ENCODE measurements at places on chromosomes 1 and 21.

DNA sequence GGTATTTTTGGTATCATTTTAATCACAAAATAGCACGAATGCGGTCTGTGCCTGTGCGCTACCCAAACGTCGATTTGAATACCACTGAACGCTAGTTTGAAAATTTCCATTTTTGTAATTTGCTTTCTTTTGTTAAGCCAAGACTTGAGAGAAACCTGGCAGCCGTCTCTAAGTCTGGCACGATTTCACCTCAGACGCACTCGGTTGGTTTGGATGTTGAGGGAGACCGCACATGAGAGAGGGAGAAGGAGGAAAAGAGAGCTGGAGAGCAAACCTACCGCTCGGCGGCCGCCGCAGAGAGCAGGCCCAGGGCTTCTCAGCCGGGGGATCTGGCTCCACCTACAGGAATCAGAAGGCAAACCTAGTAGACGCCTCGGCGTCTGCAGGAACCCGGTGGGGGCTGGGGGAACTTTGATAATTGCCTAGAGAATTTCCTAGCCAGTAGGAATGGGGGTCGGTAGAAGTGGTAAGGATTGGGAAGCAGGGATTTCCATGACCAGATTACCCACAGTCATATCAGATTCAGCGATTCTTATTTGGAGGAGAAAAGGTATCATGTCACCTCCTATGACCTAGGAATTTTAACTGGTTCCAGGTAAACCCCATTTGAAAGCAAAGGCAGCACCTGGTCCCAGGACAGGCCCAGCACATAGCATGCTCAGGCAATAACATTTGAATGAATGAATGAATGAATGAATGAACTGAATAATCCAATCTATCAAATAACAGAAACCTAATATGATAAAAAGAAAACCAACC is 83.2 kb downstream of the TM2D1 start:
- peak; percentile 48 for DNase-seq

- no peak for DNase-seq
Observed at GRCh38 chr1:235205687-235206086, 44.6 kb upstream of the RBM34 start.

GRCh38 chr1:112533029-112533428 is 24.3 kb downstream of the WNT2B start:
- DNase-seq = no peak

GRCh38 chr1:18951416-18951815 is 5.1 kb downstream of the IFFO2 start:
- no peak for DNase-seq

- no peak for DNase-seq
Observed at GRCh38 chr1:88973520-88974137, 18.8 kb downstream of the KYAT3 start.

DNA sequence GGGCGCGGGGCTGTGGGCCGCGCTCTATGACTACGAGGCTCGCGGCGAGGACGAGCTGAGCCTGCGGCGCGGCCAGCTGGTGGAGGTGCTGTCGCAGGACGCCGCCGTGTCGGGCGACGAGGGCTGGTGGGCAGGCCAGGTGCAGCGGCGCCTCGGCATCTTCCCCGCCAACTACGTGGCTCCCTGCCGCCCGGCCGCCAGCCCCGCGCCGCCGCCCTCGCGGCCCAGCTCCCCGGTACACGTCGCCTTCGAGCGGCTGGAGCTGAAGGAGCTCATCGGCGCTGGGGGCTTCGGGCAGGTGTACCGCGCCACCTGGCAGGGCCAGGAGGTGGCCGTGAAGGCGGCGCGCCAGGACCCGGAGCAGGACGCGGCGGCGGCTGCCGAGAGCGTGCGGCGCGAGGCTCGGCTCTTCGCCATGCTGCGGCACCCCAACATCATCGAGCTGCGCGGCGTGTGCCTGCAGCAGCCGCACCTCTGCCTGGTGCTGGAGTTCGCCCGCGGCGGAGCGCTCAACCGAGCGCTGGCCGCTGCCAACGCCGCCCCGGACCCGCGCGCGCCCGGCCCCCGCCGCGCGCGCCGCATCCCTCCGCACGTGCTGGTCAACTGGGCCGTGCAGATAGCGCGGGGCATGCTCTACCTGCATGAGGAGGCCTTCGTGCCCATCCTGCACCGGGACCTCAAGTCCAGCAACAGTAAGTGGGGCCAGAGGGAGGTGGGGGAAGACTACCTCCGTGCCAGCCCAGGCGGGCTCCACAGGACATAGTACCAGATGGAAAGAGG is 808 bp downstream of the MAP3K21 start:
- no peak for DNase-seq

- no peak for DNase-seq
Observed at GRCh38 chr1:226679262-226679661, 59.8 kb downstream of the ITPKB start.

- DNase-seq = peak; percentile 58
Observed at GRCh38 chr1:240474133-240474614, 137.8 kb downstream of the GREM2 start.

DNA sequence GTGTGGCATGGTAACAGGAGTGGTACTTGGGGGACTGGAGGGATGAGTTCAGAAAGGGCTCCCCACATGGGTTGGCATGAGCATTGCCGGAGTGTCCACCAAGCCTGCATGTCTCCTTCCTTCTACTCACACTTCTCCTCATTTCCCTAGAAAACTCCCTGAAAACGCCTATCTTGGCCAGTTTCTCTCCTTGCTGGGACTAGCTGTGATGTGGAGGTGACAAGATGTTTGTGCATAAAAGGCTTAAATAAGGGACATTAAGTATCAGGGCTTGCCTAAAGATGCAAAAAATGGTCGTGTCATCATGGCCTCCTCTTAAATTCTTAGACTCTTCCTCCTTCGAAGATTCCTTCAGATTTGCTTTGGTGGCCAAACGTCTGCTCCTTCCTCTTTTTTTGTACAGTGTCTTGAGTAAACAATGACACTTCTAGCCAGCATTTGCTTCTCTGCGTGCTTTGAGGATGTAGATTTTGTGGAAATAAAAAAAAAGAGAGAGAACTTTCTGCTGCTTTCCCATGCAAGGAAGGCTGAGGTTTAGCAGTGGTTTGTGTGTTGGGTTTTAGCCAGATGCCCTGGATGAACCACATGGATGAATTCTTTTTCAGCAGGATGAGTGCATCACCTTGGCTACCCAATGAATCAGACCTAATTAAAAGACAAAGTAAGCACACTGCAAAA is 239.1 kb upstream of the IRF2BP2 start:
- peak; percentile 58 for DNase-seq

GRCh38 chr1:86703696-86704457 is 499 bp upstream of the SH3GLB1 start:
- no peak for DNase-seq

DNA sequence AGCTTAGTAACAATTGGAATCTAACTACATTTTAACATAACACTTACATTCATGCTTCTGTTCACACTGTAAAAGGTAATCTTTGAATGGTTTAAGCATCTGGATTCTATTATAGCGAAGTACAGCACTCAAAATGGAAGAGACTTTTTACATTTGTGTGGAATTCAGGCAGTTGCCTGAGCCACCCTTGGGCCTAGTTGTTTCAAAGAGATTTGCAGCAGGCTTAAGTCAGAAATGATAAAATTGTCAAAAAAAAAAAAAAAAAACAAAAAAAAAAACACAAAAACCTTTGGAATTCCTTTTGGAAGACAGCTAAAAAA is 199.9 kb downstream of the LYPLAL1 start:
- DNase-seq = no peak

- DNase-seq = no peak
Observed at GRCh38 chr1:234325878-234326496, 47.3 kb upstream of the COA6 start.

- DNase-seq = no peak
Observed at GRCh38 chr1:229372251-229372650, 29.4 kb upstream of the CCSAP start.

DNA sequence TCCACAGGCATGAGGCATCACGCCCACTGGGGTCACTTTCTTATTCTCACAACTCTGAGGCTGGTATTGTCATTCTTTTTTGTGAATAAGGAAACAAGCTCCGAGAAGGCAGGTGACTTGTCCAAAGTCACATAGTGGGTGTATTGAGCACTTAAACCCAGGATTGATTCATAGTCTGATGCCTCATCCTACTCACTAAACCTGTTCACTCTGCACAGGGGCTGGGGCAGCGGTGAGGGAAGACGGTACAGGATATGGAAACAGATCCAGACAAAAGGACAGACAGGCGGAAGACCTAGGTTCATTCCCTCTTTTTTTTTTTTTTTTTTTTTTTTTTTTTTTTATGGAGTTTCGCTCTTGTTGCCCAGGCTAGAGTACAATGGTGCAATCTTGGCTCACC is 56.6 kb downstream of the NKAIN1 start:
- no peak for DNase-seq

DNA sequence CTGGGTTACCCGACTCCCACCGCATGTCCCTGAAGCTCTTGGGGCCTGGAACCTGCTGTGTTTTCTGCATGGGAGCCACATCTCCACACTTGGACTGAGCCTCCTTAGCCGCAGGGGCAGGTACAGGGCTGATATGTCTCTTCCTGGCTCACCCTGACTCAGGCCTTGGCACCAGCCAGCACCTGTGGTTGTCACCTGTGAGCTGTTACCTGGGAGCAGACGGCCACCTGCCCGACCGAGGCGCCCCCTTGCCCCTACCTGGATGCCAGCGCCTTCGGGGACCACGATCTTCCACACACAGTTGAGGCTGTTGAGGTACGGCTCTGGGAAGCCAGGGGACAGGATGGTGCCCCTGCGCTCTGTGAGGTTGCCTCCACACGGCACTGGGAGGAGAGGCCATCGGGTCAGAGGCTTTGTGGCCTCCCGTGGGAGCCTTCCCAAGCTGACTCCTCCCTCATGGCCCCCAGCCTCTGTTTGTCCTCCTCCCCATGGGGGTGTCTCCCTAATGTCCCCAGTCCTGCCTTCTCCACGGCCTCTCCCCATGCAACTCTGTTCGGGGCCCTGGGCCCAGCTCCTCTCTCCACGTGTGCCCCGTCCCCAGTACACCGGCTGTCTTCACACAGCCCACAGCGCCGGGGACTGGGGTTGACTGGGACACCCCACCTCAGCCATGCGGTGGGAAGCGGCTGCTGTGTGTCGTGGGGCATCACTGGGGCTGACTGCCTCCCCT is 152.0 kb downstream of the ZSCAN20 start:
- DNase-seq = no peak

DNA sequence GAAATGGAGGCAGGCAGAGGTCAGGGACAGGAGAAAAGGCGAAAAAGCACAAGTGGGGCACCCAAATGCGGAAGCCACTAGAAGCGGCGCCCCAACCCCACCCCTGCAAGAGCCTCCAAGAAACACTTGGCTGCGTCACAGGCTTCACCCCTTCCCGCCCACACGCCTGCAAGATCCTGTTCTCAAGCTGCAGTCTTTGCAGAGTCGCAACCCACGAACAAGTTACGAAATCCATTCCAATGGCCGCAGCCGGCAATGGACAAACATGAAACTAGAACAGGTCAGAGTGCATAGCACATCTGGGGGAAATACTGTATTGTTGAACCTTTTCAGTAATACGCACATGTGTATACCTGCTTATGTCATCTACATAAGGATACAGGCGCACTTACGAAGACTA is 103.6 kb downstream of the PSMG1 start:
- DNase-seq = no peak

GRCh38 chr1:157132616-157133167 is 5.5 kb downstream of the ETV3 start:
- DNase-seq = no peak

GRCh38 chr1:39411526-39412478 is 79.6 kb upstream of the BMP8A start:
- DNase-seq = no peak

GRCh38 chr1:97524211-97524610 is 396.6 kb downstream of the DPYD start:
- peak; percentile 7 for DNase-seq

- peak; percentile 28 for DNase-seq
Observed at GRCh38 chr1:59505596-59506028, 208.7 kb downstream of the FGGY start.

GRCh38 chr21:44349847-44350772 is 3.3 kb upstream of the TRPM2 start:
- DNase-seq = no peak

DNA sequence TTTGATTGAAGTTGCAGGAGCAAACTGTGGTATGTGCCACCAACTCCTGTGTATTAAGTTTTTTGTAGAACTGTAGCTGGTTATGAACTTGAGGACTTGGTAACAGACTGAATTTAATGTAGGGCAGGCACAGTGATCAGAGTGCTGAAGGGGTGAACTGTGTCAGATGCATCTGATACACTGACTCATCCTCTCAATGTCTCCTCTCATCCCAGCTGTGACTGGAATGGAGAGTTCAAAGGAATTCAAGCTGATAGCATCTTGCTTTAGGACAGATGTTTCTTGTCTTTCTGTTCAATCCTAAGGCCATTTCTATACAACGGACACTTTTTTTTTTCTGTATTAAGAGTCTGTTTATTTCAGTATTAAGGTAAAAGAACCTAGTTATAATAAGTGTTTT is 25.0 kb upstream of the GBP1 start:
- no peak for DNase-seq

- no peak for DNase-seq
Observed at GRCh38 chr1:153346077-153346723, 2.4 kb downstream of the PGLYRP4 start.

GRCh38 chr1:80847904-80848303 is 952.8 kb upstream of the ADGRL2 start:
- DNase-seq = no peak

DNA sequence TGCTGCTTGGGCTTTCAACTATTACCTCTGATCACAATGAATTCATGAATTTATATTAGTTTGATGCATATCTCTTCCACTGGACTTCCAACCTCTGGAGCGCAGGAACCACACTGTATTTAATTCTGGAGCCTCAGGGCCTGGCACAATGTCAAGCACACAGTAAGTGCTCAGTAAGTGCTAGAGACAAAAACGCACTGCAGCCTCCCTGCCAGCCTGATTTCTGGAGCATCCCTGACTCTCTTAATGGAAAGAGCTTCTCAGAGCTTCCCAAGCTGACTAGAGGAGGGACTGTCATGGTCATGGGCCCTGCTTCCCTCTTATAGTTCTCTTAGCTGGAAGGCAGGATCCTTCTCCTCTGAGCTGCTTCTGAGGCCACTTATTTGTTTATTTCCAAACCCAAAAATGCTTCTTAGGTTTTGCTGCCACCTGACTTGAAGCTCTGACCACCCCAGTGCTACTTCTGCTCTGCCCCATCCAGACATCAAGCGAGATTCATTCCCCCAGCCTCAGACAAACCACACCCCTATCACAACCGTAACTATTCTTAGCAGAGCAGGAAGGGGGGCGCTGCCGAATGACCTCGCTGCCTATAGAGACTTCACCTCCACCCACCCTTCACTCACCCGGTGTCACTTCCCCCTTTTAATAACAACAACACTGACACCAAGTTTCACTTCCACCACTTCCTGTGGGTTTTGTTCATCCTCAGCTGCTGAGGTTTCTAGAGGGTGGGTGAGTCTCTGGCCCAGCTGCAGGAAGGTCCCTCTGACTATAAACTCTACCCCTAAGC is 33.6 kb downstream of the NUAK2 start:
- no peak for DNase-seq

- DNase-seq = no peak
Observed at GRCh38 chr1:154467434-154468102, 34.5 kb upstream of the TDRD10 start.
